ENCODE measurements at places on chromosomes 12 and 14.
A peak's percentile ranks its signal among the peaks of the same experiment; 100 is the strongest.

DNA sequence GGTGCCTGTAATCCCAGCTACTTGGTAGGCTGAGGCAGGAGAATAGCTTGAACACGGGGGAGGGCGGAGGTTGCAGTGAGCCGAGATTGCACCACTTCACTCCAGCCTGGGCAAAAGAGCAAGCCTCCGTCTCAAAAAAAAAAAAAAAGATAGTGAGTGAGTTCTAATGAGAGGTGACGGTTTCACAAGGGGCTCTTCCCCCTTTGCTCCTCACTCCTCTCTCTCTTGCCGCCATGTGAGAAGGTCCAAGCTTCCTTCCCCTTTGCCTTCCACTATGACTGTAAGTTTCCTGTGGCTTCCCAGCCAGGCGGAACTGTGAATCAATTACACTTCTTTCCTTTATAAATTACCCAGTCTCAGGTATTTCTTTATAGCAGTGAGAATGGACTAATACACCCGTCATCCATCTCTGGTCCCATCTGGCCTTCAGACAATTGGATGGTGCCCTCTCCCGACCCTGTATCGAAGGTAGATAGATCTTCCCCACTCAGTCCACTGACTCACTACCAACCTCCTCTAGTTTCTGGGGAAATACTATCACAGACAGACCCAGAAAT lies 27.0 kb upstream of the RCOR1 start:
- no peak for DNase-seq

GRCh38 chr14:104932676-104933631 lies 8.3 kb downstream of the PLD4 start:
- peak; percentile 15 for DNase-seq

GRCh38 chr14:22039938-22040780 lies 366.5 kb upstream of the OR4E1 start:
- DNase-seq = no peak

DNA sequence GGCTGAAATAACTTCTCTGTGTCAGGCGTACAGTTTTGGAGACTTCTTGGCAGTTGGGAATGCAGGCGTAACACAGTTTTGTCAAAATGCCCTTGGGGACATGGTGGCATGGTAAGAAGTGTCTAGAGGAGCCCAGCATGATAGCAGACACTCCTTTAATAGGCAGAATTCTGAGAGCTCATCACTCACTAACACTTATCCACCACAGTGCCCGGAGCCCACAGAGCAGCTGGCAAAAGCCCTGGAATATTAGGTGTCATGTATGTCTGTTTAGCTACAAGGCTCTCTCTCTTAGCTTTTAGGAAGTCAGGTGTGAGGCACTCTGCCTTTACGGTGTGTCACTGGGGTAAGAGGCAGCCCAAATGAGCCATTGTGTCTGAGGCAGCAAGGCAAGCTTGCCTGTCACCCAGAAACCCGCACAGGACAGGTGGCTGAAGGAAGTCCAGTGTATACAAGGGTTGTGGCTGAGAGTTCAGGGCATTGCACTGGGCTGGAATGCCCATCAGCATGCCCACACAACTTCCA lies 96.3 kb downstream of the ESRRB start:
- DNase-seq = no peak

DNA sequence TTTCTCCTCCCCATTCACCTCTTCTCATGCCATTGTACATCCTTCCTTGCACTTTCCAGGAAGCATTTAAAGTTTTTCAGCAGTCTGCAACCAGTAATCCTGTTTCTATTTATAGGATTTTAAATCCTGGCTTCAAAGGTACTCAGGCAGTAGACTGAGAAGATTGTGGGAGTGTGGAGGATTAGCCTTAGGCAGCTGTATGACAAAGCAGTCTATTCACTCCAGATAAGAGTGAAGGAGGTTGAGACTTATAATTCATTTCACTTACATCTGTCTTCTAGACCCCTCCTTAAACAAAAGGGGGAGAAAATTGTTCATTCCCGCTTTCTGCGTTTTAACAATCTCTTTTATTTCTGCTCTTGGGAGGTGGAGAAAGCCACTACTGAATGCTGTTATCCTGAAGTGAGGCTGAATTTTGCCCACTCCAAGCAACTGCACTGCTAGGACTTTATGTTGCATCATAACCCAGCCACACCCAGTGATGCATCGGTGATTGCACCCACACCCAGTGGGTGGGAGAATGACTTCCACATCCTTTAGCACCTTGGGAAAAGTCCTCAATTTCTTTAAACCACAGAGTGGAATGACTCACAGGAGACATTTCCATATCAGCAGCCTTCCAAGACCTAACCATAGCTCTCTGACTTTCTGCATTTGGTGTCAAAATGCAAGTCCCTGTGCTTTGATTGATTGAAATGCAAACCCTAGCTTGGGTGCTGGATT lies 382.5 kb upstream of the ATP2B1 start:
- DNase-seq = peak; percentile 71

- no peak for DNase-seq
Observed at GRCh38 chr12:94594443-94594825, 55.9 kb downstream of the TMCC3 start.

DNA sequence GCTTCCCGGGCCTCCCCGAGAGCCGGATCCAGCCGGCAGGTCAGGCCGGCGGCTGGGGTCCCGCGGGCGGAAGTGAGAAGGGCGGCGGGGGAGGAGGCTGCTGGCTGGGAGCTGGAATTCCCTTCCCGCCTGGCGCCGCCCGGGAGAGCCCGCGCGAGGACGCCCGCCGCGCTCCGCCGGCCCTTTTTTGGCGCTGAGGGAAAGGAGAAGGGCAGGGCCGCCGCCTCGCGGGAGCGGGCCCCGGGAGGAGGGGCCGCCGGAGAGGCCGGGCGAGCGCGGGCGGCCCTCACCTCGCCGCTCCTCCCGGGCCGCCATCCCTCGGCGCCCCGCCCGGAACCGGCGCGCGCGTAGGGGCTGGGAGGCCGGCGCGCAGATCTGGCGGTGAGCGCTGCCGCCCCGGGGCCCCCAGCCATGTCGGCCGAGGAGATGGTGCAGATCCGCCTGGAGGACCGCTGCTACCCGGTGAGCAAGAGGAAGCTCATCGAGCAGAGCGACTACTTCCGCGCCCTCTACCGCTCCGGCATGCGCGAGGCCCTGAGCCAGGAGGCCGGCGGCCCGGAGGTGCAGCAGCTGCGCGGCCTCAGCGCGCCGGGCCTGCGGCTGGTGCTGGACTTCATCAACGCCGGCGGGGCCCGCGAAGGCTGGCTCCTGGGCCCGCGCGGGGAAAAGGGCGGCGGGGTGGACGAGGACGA lies at the start of the genes KLHL42 and MANSC4:
Gene KLHL42 (plus strand): TSS at position 314 of the 692 bp plus-strand sequence. CDS start 98 bp downstream, at position 412.
Gene MANSC4 (minus strand): TSS at position 317 of the 692 bp plus-strand sequence. CDS start 8,960 bp downstream, outside the sequence.
- DNase-seq = no peak

Data from Panc1 (cell line).